ENCODE measurements at places on chromosomes 1 and 21. TPM values are rescaled to one million over a fixed set of nuclear protein-coding genes. Genes with fewer than 3 reads are reported as not detected.

DNA sequence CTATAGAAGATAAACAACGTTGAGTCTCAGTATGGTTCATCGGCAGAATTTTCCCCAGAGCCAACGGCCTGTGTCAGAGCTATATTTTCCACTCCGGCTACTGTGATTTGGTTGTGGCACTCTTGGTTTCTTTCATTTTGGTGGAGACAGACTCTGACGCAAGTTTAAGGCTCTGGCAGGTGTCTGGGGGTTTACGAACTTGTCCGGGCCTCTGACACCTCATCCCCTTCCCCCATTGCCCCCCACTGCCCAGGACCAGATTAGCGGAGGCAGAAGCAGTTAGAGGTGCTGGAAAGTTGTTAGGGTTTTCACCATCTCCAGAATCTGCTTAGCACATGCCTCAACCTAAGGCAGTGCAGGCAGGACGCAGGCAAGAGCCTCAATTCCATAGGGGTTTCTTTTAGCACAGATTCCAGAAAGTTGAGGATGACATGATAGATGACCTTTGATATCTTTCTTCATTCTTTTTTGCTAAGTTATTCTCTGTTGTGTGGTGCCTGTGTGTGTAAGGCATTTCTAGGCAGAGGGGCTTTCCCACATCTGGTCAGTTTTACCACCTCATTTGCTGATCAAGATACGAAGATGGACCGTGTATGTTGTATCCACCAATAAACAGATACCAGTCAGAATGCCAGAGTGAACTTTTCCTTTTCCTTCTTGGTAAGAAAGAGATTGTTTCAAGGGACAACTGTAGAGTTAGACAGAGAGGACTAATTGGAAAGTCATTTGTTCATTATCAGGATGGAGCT, 18.4 kb upstream of the IL10 start:
- no peak for DNase-seq

DNA sequence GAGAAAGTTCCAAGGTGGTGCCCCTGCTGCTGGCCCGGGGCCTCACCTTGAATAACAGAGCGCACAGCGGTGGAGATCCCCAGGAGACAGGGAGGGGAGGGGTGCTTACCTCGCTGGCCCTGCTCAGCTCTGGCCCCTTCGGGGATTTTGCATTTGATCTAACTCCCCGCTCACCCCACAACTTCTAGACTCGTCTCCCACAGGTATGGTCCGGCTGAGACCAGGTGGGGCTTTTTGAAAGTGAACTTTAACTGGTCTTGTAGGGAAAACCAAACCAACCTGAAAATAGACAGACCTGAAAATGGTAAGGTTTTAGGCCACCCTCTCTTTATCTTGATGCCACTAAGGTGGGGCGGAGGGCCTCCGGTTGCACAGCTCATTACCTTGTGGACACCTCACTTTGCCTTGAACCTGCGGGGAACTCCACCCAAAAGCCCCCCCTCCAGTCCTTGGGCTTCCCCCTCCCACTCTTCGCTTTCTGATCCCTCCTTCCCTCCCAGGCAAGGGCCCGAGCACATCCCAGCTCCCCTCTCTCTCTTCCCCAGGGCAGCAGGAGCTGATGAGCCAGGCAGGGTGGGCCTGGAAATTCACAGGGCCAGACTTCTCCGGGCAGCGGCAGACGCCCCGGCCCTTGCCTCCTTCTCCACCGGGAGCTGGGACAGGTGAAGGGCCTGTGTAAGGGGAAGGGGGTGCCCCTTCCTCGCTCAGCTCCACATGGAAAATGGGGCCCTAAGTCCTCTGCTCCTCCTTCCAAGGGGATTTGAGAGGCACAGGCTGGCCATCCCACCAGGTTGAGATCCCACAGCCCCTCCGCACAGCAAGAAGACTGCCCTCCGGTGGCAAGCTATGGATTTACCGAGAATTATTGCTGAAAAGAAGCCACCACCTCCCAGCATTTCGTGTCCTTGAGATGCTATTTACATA, 16.1 kb downstream of the TNFRSF8 start:
- no peak for DNase-seq

GRCh38 chr1:84366786-84367185, 31.5 kb upstream of the DNASE2B start:
- no peak for DNase-seq

- DNase-seq, result no peak
Measured at GRCh38 chr1:184037849-184038591, 492 bp upstream of the COLGALT2 start.

DNA sequence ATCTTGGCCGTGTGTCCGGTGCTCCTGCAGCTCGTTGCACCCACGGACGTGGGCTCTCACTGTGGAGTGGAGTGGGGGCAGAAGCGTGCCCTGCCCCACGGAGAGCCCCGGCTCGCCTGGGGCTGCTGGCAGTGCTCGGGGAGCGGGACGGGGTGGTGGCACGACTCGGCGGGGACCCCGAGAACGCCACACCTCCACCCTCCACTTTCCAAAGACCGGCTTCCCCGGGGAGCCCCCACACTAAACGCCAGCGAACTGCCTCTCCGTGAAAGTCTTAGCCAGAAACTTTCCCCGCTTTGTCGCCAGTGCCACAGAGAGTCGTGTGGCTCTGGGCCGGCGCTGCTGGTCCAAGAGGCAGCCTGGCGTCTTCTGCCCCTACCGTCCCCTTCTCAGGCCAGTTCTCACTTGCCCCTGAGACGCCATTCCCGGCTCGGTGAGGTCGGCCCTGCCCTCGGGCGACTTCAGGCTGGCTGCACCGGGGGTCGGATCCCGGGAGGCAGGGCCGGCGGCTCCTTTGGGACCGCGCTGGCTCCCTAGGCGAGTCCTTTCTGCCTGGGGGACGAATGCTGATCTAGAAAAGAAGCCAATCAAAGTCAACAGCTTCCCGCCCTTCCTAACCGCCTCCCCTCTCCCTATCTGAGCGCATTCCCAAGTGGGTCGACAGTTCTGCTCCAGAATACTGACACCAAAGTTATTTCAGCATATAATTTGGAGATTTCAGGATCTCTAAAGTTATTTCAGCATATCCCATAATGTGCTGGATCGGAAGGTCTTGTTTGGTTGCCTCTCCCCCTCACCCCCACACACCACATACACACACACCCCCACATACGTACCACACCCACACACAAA, 2.6 kb upstream of the SAMD13 start:
- DNase-seq, result peak; percentile 14

GRCh38 chr1:206143537-206144172, 26.5 kb upstream of the AVPR1B start:
- DNase-seq, result no peak

- no peak for DNase-seq
Measured at GRCh38 chr1:53266038-53266437, 27.7 kb upstream of the MAGOH start.

DNA sequence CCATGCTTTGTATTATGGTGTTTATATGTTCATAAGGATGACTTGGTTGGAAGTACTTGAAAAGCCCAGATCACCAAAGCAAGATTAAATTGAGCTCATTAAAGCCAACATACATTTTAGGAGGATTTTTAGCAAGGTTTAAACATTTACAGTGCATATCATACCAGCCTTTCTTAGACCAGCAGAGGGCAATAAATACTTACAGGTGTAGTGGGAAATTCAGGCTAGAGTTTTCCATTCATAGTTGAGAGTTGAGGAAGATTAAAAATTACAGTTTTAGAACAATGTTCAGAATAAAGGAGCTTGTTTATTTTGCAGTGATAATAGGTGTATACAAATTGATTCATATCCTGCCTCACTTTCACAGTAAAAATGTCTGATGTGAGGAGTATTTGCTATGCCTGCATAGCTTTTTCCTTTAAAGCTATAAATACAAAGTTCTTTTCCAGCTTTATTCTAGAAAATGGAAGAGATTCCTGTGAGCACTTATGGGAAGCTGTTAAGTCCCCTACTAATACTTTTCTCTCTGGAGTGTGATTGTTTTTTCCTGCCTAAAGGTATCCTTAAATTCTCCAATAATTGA, 35.3 kb downstream of the DTL start:
- DNase-seq, result no peak

GRCh38 chr1:232143315-232143886, 486.5 kb downstream of the SIPA1L2 start:
- DNase-seq, result no peak

DNA sequence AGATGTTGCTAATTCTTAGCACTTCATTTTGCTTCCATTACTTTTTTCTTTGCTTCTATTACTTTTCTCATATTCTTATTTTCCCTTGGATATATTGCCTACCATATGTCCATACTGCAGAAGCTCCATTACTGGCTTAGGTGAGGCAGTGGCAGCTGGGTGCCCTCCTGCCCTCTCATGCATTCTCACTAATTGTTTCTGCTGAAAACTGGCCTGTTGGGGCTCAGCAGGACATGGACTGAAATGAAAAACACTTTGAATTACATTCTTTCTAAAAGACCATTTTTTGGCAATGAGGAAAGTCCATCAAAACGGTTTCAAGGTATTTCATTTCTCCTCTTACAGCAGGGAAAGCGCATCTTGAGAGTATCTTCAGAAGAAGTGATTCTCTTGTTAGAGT, 122.9 kb downstream of the MAST2 start:
- DNase-seq, result no peak

RPE65 gene
- not detected for total RNA-seq

ADGRL4 gene
- not detected for total RNA-seq

All from activated T-cell treated with anti-CD3 and anti-CD28 coated beads, Interleukin-2, amount 50 U/mL, for 4 hours (primary cell).